ENCODE measurements at places on chromosomes 16 and 17.

GRCh38 chr17:17320188-17320910, 17.2 kb downstream of the NT5M start:
- DNase-seq, result no peak

GRCh38 chr17:31654936-31655335, 204.1 kb downstream of the COPRS start:
- DNase-seq, result no peak

GRCh38 chr17:77769215-77769614, 189.3 kb upstream of the TNRC6C start:
- DNase-seq, result no peak

- DNase-seq, result no peak
Measured at GRCh38 chr17:35808240-35808961, 883 bp upstream of the TAF15 start.

DNA sequence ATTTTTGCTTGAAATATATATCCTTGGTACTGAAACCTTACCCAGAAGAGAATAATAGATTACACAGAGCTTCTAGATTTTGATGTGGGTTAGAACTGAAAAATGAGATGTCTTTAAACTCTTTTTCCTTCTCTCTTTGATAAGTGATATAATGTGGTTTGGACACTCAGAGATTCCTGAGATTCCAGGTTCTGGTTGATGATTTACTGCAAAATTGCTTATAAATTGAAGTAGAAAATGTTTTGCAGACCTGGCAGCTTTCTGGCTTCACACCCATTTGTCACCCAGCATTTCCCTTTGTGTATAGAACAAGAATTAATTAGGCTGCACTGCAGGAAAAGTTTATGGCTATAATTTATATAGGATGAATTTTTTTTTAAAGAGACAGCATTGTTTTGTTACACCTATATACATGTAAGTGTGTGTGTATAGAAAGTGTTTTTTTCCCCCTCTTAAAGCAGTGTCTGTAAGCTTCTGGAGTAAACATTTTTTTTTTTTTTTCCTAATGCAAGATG, 23.5 kb downstream of the AATF start:
- DNase-seq, result no peak

GRCh38 chr16:70612931-70613330, 33.4 kb upstream of the IL34 start:
- DNase-seq, result no peak

DNA sequence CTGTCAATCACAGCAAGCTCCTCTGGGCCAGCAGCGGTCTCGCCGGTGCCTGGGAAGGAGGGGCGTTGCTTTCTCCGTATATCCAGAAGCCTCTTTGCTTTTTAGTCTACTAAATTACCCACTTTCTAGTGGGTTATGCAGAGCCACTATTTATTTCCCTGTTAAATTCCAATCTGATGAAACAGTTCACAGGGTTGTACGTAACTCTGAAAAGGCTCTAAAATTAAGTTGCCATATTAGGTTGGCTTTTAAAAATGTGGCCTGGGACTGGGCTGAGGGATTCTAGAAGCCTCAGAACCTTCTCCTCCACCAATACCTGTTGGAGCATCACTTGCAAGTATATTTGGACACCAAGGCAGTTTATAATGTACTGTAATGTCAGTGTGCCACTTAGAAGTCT, 27.2 kb downstream of the MARCHF10 start:
- no peak for DNase-seq
